ENCODE measurements at places on chromosomes 2 and 18.

- peak; percentile 61 for DNase-seq
Measured at GRCh38 chr2:84894758-84895520, 10.5 kb upstream of the TMSB10 start.

- no peak for DNase-seq
Measured at GRCh38 chr2:98882971-98883779, 52.9 kb downstream of the CRACDL start.

GRCh38 chr2:232681527-232681926 is 15.6 kb upstream of the GIGYF2 start:
- no peak for DNase-seq

- DNase-seq, result no peak
Measured at GRCh38 chr2:20534913-20535801, 88.3 kb downstream of the RHOB start.

GRCh38 chr2:195021711-195022507 is 635.1 kb upstream of the SLC39A10 start:
- DNase-seq, result no peak

- no peak for DNase-seq
Measured at GRCh38 chr2:14944562-14945346, 312.2 kb downstream of the LRATD1 start.

DNA sequence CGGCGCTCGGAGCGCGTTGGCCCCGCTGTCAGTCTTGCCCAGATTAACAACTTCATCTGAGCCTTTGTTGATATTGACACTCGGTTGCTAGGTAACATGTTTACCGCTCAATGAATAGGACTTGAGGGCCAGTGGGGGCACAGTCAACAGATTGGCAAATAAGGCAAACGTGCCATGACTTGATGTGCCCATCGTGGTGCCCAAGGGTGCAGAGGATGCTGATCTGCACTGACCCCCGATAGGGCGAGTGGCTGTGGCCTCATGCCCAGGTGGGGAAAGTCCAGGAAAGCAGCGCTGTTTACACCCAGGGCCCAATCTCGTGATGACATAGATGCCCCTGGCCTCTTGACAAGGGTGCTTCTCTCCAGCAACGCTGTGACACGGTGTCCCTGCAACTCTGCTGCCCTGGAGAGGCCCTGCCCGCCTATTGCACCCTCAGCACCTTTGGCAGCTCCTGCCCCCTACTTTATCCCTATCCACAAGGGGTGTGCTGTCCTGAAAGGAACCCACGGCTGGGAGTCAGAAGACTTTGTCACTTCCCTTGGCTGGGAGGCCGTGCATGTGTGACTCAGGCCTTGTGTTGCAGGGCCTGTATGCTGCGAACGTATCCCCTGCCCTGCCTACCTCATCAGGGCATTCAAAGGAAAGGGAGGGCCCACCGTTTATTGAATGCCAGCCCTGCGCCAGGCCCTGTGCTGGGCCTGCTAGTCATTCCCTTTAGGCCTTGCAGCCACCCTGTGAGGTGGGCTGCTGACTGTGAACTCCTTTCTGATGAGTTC is 158.0 kb downstream of the INHBB start:
- DNase-seq, result no peak

- no peak for DNase-seq
Measured at GRCh38 chr18:34648269-34648985, 61.7 kb upstream of the DTNA start.

DNA sequence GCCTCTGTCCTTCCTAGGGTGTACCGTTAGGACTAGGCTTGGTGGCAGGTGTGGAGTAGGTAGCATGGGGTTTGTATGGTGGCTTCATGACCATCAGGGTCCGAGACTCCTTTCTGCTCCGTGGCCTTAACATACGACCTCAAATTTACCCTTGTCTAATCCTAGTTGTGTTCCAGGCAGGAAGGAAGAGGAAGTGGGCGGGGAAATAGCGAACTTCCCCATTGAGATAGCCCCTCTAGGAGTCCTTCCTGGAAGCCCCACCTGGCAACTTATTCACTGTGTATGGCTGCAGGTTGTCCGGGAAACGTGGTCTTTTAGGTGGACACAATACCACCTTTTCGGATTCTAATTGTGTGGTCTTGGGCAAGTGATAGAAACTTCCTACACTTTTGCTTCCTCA is 9.3 kb downstream of the CD8A start:
- DNase-seq, result no peak

DNA sequence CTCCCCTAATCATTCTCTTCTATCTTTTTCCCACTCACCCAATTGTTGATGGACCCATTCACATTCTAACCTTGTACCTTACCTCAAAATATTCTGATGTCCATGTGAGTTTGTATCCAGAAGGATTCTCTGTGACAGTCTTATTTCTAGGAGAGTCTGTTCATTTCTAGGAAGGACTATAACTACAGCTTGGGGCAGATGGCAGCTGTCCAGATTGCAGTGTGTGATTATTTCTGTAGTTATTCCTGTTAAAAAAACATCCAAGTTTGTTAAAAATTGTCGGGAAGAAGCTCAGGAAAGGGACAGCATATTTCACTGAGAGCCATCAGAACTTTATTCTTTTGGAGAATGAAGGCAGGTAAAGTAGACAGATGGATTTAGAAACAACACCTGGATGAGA is 142.6 kb downstream of the RAPGEF4 start:
- no peak for DNase-seq

DNA sequence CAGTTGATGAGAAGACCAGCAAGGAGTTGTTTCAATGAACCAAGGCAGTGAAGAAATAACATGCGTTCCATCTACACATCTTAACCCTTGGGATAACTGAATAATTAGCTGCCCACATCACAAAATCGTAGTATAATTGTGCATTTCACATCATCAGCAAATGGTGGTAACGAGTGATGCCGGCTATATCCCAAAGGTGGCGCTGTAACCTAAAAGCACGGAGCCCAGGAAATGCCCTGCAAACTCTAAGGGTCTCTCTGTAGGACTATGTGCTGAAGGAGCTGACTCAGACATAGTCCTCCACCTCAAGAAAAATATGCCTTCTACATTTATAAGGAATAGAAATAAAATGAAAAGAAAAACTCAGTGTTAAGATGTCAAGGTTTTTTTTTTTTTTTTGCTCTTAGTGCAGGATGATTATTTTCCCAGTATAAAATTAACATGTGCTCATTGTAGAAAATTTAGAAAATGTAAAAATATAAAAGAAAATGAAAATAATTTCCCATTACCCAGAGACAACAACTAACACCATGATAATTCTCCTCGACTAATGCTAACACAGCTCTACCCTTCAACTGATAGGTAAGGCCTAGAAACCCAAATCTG is 23.1 kb upstream of the DSG3 start:
- no peak for DNase-seq

- DNase-seq, result no peak
Measured at GRCh38 chr2:52311862-52312261, 1279.9 kb upstream of the NRXN1 start.

- peak; percentile 34 for DNase-seq
Measured at GRCh38 chr18:961644-962355, 57.1 kb downstream of the ADCYAP1 start.

DNA sequence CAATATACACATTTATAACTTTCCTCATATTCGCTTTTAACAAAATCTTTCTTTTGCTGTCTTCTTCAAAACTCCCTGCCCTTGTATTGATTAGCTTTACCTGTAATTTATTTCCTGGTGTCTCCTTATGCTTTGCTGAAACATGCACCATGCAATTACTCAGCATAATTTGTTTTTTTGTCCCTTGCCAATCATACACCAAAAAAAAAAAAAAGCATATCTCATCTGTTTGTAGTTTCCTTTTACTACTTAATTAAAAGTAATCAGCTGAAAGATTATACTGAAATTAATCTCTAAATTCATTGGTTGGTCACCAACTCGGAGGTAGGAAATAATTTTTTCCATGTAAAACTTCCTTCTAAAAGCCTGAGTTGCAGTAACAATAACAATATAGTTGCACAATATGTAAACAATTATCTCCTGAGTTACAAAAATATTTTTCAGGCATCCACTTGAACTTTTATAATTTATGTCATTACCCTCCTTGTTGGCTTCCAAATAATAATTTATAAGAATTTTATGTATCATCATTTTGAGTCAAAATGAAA is 53.0 kb upstream of the ROCK1 start:
- no peak for DNase-seq

DNA sequence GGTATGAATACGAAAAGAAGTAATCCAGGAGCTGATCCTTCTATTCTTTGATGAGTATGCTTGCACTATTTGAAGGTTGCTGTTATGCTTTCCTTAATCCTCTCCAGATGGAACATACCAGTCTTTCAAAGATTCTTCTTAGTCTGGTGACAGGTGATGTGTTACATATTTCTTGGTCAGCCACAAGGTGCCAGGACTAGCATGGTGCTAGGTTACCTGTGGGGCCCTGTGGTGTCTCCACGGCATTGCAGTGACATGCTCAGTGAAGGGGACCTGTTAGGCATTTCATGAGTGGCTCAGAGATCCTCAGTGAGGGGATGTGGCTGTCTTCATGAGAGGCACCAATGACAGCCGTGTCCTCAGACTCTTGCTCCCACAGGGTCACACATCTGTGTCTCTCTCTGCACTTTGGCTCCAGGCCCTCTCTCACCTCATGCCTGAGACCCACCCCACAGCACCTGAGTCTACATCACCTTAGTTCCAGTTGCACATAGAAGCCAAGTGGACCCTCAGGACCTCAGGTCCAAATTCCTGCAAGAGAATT is 13.1 kb upstream of the RAB31 start:
- no peak for DNase-seq
